Osteoblast (primary cell): ENCODE measurements at places on chromosomes 6 and 20. TPM values are rescaled to one million over a fixed set of nuclear protein-coding genes. Genes with fewer than 3 reads are reported as not detected.

Gene GJA10
- total RNA-seq, result not detected in 2 replicates

DNA sequence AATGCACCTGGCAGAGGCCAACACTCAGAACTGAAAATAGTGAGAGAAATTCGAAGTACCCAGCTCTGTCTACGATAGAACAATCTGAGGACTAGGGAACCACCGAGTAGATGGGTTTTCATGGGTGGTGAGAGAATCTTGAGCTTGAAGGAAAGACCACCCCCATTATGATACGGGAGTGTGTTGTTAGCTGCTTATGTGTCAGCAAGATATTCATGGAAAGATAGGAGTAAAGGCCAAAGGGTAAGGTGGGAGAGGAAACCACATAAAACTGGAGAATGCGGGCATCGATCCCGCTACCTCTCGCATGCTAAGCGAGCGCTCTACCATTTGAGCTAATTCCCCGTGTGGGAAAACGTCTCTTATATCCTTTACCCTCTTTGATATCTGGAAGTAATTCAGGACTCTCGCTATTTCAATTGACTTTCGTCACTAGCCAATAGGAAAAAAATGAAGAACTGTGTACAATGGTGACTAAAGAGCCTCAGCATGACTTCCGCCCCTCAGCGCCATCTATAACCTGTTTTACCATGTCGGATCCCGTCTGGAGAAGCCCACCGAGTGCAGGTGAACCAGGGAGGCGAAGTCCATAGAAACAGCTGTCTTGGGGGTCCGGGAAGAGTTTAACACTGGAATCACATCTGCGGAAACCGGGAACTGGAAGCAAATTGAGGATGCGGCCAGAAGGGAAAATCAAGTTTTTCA, 25.0 kb upstream of the ABT1 start:
- H3K36me3 ChIP-seq, result no peaks in the 10 kb centered on the region
- H3K4me1 ChIP-seq, result peaks cover 6% of the 10 kb centered on the region
- H3K4me3 ChIP-seq, result peak overlapping the region; percentile 77
- peak overlapping the region; percentile 78 for H3K27ac ChIP-seq

GRCh38 chr20:36275011-36275410, 31.1 kb upstream of the DLGAP4 start:
- H3K4me3 ChIP-seq, result no peak overlapping the region
- peak; percentile 43 for DNase-seq
- H3K4me1 ChIP-seq, result no peaks in the 10 kb centered on the region

Gene AVP
- not detected in 2 replicates for total RNA-seq

- H3K4me1 ChIP-seq, result no peaks in the 10 kb centered on the region
- no peak overlapping the region for H3K27ac ChIP-seq
- H3K27me3 ChIP-seq, result no peaks in the 10 kb centered on the region
- no peaks in the 10 kb centered on the region for H3K36me3 ChIP-seq
These were observed 217.3 kb downstream of the TBXT start for GRCh38 chr6:165950316-165950715.

Gene FAXC
- 0.88 and 1.1 TPM in 2 replicates for total RNA-seq

DNA sequence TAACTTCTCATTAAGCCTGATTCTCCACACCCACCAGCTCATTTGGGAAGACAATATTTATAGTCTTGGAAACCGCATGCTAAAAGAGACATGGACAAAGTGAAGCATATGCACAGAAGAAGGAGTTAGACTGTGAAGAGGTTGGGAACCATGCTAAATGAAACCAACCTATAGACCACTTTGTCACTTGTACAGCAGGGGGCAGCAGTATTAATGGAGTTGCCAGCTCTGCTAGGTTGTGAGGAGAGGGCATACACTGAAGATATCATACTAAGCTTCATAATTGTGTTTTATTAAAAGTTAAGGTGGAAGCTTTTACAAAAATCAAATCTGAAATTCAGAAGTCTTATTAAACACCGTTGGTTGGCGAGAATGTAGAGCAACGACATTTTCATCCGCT, 38.3 kb upstream of the HMGCLL1 start:
- no peak overlapping the region for H3K27ac ChIP-seq
- DNase-seq, result no peak
- no peaks in the 10 kb centered on the region for H3K4me1 ChIP-seq
- H3K36me3 ChIP-seq, result no peaks in the 10 kb centered on the region
- no peaks in the 10 kb centered on the region for H3K27me3 ChIP-seq

GRCh38 chr6:132268209-132268608, 133.1 kb downstream of the MOXD1 start:
- H3K4me3 ChIP-seq, result no peak overlapping the region
- H3K4me1 ChIP-seq, result no peaks in the 10 kb centered on the region

GRCh38 chr20:63163171-63163570, 52.8 kb downstream of the YTHDF1 start:
- peaks cover 17% of the 10 kb centered on the region for H3K27me3 ChIP-seq
- H3K4me3 ChIP-seq, result no peak overlapping the region
- no peaks in the 10 kb centered on the region for H3K4me1 ChIP-seq

- no peaks in the 10 kb centered on the region for H3K4me1 ChIP-seq
- H3K27me3 ChIP-seq, result no peaks in the 10 kb centered on the region
- no peak overlapping the region for H3K27ac ChIP-seq
- no peak for DNase-seq
These were observed 44.5 kb downstream of the UST start for GRCh38 chr6:148791372-148791771.

Gene TINAG
- total RNA-seq, result not detected in 2 replicates

Gene TMEM200A
- total RNA-seq, result 43.1 and 49.2 TPM in 2 replicates

DNA sequence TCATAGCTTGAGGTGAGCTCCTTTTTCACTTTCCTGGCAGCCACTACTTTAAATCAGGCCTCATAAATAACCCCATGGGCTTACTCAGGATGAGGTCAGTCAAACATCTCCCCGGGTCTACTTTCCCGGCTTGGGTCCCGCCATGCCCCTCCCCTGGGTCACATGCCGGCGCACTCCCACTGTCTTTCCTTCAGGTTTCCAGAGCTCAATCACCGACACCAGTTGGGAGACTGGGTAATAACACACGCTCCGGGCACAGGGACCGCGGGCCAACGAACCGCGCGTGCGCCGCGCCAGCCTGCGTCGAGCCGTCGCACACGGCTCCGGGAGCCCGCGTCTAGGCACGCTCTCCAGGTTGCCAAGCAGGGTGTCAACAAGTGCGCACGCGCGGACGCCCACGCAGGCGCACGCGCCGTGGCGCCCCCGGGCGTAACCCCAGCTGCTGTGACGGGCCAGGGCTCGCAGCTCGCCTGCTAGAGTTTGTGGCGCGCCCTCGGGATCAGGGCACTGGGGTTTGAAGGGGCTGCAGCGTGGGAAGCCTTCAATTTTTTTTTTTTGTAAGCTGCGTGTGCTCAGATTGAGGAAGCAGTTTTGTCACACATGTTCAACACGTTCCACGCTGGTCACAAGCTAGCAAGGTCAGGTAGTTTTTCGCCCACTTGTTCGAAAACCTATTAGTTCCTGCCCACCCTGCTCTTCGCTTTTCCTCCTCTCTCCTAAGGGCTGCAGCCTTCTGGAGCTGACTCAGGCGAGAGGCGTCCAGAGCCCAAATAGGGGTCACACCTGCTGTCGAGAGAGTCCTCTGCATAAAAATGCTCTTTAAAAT, 31.8 kb downstream of the TFAP2B start:
- H3K4me1 ChIP-seq, result no peaks in the 10 kb centered on the region
- H3K4me3 ChIP-seq, result no peak overlapping the region
- peaks cover 16% of the 10 kb centered on the region for H3K27me3 ChIP-seq

Gene C20orf202
- under 0.01 TPM in 1 of 2 replicates, not detected in the other for total RNA-seq

GRCh38 chr6:108260809-108261569, at the start of gene SNX3:
Gene SNX3 (minus strand): TSS chr6:108261040. CDS start chr6:108260921, 119 bp downstream.
- no peaks in the 10 kb centered on the region for H3K36me3 ChIP-seq
- DNase-seq, result peak; percentile 99

GRCh38 chr20:42613076-42613475, 576.6 kb downstream of the PTPRT start:
- H3K27me3 ChIP-seq, result no peaks in the 10 kb centered on the region
- no peaks in the 10 kb centered on the region for H3K36me3 ChIP-seq
- H3K4me3 ChIP-seq, result no peak overlapping the region
- no peaks in the 10 kb centered on the region for H3K4me1 ChIP-seq
- no peak overlapping the region for H3K27ac ChIP-seq

GRCh38 chr6:148389086-148389485, 46.4 kb downstream of the SASH1 start:
- no peak for DNase-seq
- no peaks in the 10 kb centered on the region for H3K36me3 ChIP-seq
- H3K27ac ChIP-seq, result no peak overlapping the region

DNA sequence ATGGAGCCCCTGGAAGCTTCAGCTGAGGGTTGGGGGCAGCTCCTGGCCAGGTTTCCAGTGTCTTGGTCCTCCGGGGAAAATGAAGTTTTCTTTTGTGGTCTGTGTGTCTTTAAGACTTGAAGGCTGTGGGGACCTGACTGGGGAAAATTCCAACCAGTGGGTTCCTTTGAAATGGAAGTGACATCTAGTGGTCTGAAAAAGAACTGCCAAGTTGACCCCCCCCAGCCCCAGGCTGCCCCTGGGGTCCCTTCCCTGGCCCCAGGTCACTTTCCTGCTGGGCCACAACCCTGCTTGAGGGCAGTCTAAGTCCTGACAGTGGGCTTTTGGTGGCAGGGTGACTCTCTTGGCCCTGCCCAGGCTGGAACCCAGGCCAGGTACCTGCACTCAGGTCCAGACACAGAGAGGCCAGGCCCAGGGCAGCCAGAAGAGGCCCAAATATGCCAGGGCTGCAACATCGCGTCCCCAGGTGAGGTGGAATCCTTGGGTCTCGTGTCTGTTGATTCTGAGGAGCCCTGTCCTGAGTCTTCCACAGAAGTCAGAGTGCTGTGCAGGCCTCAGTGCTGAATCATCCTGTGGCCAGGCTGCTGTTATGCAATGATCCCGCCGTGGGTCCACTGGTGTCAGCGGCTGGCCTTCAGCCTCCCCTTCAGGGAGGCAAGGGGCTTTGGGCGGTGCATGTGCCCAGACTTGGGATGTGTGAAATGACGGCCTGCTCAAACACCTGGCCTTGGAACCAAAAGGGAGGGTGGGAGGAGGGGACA, 68.4 kb downstream of the VEGFA start:
- no peak overlapping the region for H3K4me3 ChIP-seq
- H3K4me1 ChIP-seq, result peaks cover 37% of the 10 kb centered on the region
- no peaks in the 10 kb centered on the region for H3K36me3 ChIP-seq

Gene ANKRD6
- 11.2 and 11.5 TPM in 2 replicates for total RNA-seq

DNA sequence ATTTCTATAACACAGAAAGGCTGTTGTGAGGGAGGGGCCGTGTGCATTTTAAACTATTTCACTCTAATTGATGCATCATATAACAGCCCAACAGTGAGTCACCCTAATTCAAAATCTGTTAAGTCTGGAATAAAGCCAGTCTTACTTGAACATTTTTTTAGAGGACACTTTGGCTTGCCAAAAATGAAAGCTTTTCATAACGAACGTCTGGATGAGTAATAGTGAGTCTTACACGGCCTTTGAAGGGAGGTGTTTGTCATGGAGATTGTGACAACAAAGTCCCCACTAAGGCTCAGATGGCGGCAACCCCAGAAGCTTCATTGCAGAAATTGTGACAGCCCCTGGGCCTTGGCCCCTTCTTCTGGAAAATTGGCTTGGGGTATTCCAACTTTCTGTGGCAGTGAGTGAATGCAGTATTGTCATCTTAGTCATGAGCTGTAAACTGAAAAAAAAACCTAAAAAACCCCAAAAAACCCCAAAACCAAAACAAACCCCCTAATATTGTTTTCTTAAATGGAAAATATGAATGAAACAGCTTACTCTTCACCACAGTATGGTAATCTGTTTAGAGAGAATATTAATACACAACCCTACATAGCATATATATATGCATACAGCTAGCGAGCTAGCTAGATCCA, 92.6 kb upstream of the CLDN20 start:
- no peaks in the 10 kb centered on the region for H3K27me3 ChIP-seq
- H3K4me3 ChIP-seq, result peak overlapping the region; percentile 43
- peaks cover 19% of the 10 kb centered on the region for H3K4me1 ChIP-seq
